ENCODE measurements at places on chromosomes 7 and 10. TPM values are rescaled to one million over a fixed set of nuclear protein-coding genes. Genes with fewer than 3 reads are reported as not detected.
A peak's percentile ranks its signal among the peaks of the same experiment; 100 is the strongest.

GRCh38 chr7:91212582-91212981, 51.7 kb upstream of the FZD1 start:
- DNase-seq = no peak

ASB15 gene
- total RNA-seq = 0.15 TPM

DNA sequence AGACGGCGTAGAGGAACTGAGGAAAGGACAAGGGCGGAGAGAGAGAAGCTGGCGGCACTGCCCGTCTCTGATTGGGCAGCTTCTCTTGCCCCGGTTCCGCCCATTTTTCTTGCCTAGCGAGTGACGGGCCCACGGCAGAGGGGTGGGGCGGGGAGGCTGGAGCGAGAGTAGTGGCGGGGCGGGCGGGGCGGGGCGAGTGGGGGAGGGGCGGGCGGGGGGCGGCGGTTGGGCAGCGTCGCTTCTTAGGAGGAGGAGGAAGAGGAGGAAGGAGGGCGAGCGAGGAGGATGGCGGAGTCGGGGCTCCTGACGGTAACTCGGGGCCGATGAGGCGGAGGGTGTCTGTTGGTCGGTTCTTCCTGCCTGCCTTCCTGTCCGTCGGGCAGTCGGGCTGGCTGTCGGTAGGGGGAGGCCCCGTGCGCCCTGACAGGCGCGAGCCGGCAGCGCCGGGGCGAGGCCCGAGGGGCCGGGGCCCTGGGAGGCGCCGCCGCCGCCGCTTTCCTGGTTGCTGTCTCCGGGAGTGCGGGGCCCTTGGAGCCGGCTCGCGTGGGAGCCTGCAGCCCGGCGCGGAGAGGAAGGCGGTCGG, at the start of gene SHOC2:
Gene SHOC2, plus strand, starts transcription at position 256 of the 583 bp plus-strand sequence. CDS start 44,755 bp downstream, outside the sequence.
- DNase-seq = peak; percentile 98

DNA sequence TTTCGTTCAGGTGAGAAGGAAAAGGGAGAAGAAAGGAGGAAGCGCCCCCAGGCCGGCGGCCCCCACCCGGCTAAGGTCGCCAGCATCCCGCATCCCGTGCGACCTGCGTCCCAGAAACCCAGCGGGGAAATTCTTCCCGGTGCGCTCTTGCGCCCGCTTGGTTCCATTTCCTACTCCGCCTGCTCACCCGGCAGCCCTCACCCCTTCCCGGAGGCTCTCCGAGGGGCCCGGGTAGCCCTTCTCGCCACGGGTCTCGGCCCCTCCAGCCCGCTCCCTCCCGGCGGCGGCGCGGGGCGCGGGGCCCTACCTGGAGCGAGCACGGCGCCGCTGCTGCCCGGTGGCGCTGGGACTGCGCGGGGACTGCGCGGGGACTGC, at the start of gene PRKCQ:
Gene PRKCQ, minus strand, starts transcription at position 373 of the 375 bp plus-strand sequence. CDS start 65,141 bp downstream, outside the sequence.
- DNase-seq = no peak

NPFFR1 gene
- total RNA-seq = 0.44 TPM

STEAP1B gene
- total RNA-seq = 0.66 TPM

DNA sequence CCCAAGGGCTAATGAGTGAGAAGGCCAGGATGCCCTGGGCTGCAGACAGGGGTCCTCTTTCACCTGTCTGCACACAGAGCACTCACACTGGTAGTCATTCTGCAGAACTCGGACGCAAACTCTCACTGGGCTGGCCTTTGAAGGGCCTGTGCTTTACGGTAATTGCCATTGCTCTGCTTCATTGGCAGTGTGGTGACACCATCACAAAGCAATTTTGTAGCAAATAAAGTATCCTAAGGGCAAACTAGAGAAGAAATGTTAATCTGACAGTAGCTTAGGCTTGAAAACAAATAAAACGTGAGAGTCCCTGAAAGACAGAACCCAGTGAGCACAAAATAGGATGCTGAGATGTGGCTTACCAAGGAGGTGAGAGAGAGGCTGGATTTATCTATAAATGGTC, 30.6 kb upstream of the FIGNL1 start:
- no peak for DNase-seq

- DNase-seq = no peak
These were observed 43.1 kb downstream of the MET start for GRCh38 chr7:116715077-116715476.

- no peak for DNase-seq
These were observed 28.4 kb upstream of the PDLIM1 start for GRCh38 chr10:95319239-95319638.

ACHE gene
- total RNA-seq = 0.64 TPM
